Stimulated activated CD4-positive, alpha-beta T cell treated with anti-CD3 and anti-CD28 coated beads, Interleukin-1b, Interleukin-23, amount 100 ng/mL, for 4 hours (primary cell): ENCODE measurements at places on chromosomes 13 and 19.

DNA sequence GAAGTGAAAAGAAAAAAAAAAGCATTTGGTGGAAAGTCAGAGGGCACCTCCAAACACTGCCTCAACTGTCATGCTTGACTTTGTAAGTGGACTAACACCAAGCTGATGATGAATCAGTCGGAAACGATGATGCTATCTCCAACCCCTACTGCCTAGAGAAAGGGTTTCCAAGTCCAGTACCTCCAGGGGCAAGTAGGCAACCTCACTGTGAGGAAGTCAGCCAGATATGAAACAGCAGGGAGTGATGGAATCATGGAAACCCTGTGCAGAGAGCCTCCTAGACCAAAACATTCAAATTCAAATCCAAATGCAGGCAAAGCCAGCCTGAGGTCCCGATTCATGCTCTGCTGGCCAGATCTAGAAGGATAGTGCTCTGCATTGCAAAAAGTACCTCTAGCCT is 100.9 kb upstream of the SERP2 start:
- DNase-seq: no peak

DNA sequence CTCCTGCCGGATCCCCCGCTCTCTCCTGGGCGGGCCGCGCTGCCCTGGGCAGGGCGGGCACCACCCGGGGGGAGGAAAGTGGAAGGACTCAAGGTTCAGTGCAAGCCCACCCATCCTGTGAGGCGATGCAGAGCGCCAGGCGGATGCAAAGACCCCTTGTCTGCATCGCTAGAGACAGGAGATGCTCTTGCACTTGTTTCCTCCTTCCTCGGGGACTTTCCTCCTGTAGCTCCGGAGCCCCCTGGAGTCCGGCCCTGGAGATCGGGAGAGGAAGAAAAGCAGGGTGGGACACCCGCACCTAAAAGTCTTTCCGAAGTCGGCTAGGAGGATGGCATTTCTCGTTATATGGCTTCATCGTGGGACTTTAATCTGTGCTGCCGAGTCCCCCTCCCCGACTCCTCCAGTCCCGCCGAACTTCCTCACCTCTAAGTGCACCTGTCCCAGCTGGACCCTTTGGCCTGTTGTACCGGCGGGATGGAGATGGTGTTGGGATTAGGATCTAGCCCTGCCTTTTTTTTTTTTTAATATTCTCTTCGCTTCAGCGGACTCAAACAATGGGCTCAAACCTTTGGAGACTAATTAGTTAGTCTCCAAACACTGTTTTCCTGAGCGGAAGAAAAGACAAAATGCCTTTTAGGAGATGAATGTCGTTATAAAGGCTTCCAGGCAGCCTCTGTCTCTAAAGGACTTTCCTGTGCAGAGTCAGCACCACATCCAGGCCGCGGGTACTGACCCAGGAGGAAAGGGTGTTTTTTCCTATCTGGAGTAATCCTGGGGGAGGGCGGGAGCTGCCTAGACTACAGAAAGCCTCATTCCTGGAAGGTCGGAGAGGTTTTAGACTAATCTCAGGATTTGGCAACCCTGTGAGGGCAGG is 725 bp downstream of the FAM124A start:
- DNase-seq: no peak

- no peak for DNase-seq
Measured at GRCh38 chr13:91659256-91660075, 261.0 kb downstream of the GPC5 start.

DNA sequence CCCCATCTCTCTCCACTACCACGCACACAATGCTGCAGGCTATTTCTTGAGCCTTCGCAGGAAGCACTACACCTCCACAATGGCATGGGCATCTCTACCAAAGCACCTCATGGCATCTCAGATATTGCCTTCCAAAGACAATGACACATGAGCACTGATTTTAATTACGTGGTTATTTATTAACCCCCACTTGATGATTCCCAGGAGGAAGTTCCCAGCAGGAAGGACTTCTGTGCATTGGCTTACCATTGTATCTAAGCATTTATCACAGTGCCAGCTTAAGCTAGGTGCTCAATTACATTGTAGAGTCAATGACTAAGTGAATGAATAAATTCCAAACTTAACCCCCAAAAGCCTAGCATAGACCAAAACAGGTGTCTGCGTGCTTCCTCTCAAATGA is 101.4 kb downstream of the ABCC4 start:
- no peak for DNase-seq

- no peak for DNase-seq
Measured at GRCh38 chr19:28234637-28235036, 978.3 kb downstream of the UQCRFS1 start.

DNA sequence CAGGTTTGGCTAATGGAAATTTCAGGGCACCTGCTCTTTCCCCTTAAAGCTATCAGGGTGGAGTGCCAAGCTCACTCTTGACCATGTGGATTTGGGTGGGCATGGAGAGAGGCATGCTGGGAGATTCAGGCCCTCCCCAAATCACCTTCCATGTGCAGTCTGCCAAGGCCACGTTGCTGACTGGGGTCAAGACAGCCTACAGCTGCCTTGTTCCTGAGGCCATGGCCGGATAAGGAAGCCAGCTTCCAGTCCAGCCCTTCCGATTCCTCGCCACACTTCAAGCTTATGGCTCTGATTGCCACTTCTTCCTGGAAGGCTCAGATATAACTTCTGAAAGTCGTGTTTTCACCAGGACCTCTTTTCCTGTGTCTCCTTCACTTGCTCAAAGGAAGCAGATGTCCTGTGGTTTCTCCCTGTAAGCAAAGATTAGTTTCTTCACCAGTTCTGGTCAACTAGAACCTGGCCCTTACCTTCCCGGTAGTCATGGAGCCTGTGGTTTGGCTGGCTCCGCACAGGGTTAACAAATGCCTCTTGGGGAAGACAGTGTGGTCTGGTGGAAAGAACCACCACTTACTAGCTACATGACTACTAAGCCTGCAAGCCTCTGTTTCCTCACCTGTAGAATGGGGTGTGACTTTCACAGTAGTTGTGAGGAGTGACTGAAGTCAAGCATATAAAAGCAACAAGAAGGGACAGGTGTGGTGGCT is 16.1 kb upstream of the TPT1 start:
- no peak for DNase-seq

GRCh38 chr13:61880578-61881283 is 465.1 kb upstream of the PCDH20 start:
- no peak for DNase-seq

DNA sequence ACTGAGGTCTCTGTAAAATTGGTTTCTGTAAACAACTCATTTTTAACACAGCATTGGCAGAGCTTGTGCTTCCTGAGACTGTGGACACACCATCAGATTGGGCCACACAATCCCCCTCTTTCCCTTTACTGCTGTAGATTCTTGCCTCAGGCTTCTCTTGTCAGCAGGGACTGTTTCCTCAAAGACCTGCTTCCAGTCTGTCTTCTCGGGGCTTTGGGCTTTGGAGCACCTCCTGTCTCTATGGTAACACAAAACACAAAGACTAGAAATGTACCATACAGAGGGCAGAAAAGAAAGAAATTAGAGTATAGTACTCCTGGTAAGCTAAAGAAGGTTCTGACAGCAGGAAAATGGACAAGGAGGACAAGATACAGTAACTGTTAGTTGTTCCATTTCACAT is 484.5 kb downstream of the DIAPH3 start:
- DNase-seq: no peak

GRCh38 chr19:2021453-2022140 is 6.1 kb upstream of the BTBD2 start:
- DNase-seq: no peak

- DNase-seq: no peak
Measured at GRCh38 chr19:33740811-33741396, 55.8 kb upstream of the KCTD15 start.

GRCh38 chr19:33731881-33732280 is 64.8 kb upstream of the KCTD15 start:
- no peak for DNase-seq

GRCh38 chr13:34076943-34077703 is 259.2 kb downstream of the RFC3 start:
- no peak for DNase-seq
